CD4-positive, alpha-beta T cell treated with Interleukin-12 subunit alpha and Interleukin-12 subunit beta, for 1 hour (primary cell): ENCODE measurements at places on chromosomes 2 and 18.

- no peak for DNase-seq
Measured at GRCh38 chr2:99898336-99899048, 243.9 kb downstream of the AFF3 start.

DNA sequence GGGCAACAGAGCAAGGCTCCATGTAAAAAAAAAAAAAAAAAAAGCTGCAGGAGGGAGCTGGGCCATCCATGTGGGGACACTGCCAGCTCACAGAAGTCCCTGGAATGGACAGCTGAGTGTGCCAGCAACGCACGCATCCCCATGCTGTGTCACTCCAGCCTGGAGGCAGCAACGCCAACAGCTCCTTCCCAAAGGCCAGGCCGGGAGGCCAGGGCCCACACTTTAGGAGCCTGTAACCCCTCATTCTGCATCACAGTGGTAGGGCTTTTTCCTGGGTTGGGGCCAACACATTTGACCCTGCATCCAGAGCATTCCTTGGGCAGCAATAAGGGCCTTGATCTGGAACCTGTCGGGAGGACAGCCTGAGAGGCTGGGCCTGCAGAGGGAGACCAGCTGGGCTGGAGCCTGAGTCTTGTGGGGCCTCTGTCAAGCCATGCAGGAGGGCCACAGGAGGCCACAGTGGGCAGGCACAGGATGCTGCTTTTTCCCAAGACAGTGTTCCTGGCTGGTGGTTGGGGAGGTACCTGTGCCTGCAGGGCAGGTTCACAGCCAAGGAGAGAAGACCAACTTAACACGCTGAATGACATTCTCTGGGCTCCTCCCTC, 16.8 kb upstream of the KCNK3 start:
- no peak for DNase-seq

DNA sequence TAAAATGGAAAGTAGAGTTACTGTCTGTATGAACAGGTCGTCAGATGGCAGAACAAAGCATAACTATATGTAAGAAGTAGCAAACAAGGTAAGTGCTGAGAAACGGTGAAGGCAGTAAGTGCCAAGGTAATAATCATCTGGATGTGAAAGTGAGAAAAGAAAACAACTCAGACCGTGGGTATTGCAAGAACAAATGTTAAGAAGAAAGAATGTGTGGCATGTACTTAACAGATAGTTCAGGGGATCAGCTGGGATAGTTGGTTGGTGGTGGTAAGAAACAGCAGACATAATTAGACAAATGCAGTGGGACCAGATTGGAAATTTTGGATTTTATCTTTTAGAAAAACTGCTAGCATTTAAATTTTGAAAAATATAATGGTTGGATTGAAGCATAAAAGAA, 375.8 kb upstream of the NXPH2 start:
- no peak for DNase-seq

DNA sequence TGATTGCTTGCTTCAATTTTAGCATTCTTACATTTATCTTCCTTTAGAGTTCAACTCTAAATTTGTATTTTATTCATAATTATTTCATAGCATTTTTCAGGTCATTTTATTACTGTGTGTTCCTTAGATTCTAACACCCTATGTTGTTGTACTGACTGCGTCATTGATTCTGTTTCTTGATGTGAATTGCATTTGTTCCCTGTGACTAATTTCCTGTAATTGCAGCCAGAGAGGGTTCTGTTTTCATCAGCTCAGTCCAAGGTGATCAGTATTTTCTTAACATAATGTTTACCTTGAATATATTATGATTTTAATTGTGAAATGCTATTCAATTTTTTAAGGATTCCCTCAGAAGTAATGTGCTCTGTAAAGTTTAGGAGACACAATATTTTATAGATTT, 970.2 kb upstream of the PIK3C3 start:
- no peak for DNase-seq

DNA sequence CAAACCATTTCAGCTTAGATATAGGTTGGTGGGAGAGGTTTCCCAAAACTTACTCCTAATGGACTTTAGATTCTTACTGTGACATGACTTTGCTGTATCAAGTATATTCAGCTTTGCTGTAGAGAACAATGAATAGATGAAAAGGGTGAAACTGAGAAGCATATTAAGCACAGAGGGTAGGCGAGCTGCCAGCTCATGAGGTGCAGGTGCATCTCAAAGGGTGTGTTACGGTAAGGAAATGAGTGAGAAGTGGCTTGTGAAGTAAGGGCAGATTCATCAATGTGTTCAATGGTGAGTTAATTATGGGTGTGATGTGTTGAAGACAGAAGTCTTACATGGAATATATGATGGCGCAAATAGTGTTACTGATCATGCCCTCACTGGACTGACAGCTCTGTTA, 49.3 kb downstream of the CD8B2 start:
- no peak for DNase-seq

GRCh38 chr2:235047171-235048160, 95.6 kb downstream of the SH3BP4 start:
- no peak for DNase-seq

DNA sequence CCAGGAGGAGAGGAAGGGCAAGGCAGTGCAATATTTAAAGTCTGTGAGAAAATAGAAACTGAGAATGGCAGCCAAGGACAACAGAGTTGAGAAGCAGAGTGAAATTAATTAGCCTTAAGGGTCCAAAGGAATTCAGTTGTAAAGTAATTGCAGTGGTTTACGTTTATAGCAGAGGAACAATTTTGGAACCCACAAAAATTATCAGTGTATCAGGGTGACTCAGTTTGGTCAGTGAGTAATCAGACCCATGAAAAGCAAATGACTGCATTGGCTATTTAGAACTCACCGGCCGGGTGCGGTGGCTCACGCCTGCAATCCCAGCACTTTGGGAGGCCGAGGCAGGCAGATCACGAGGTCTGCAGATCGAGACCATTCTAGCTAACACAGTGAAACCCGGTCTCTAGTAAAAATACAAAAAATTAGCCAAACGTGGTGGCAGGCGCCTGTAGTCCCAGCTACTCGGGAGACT, 245.8 kb upstream of the SLC39A10 start:
- no peak for DNase-seq
